ENCODE measurements at places on chromosomes 6 and 20.

GRCh38 chr6:68634726-68635411 is at the start of gene ADGRB3:
TSS of gene ADGRB3 (plus strand) at chr6:68635282. CDS start at chr6:68638676, 3,394 bp downstream.
- no peak for DNase-seq

- no peak for DNase-seq
Measured at GRCh38 chr20:57559658-57560553, 1.0 kb upstream of the PCK1 start.

- no peak for DNase-seq
Measured at GRCh38 chr20:34904202-34904621, 27.8 kb downstream of the ACSS2 start.

DNA sequence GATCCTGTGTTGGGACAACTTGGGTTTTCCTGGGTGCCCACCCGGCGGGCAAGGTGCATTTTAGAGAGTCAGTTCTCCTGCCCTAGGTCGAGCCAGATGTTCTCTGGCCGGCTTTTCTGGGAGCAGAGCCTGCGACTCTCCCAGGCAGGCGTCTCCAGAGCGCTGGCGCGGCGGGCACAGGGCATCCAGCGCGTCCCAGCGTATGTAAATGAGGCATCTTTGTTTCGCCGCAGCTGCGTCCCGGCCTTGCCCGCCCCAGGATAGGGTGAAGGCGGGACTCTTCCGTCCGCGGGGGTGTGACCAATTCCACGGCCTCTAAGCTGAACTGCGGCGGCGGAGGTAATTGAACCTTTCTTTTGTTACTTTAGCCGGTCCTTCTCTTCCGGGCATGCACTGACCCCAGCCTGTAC is 9.1 kb downstream of the GRIK2 start:
- no peak for DNase-seq

DNA sequence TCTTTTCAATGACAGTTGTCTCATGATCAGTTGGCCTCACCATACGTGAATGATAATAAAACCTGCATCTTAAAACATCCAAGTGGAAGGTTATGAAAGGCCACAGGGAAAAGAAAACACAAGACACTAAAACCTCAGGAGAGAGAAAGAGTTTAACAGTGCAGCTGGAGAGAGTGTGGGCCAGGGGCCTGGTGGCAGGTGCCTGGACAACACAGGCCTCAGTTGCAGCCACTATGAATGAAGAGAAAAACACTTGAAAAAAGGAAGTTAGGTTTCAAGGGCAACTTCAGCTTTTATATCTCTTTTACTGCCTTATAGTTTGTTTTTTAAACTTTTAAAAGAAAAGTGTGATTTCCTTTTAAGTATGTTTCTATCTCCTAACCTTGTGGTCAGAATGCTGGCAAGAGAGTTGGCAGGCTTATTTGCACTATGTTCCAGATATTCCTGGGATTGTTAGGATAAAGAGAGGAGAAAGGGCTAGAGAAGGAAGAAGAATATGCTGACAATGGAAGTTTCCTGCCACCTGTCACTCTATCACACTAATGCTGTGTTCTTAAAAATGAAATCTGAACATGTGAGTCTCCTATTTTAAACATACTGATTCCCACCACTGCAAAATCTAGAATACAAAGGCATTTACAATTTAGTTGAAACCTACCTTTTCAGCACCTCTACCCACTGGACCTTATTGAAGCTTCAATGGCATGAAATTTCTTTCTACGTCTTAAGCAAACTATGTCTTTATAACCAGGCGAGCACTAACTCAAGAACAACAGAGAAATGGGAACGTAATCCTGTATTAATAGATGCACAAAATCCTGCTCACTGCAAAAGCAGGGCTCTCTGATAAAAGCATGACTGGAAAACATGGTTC is 222.4 kb downstream of the CD83 start:
- DNase-seq, result no peak

DNA sequence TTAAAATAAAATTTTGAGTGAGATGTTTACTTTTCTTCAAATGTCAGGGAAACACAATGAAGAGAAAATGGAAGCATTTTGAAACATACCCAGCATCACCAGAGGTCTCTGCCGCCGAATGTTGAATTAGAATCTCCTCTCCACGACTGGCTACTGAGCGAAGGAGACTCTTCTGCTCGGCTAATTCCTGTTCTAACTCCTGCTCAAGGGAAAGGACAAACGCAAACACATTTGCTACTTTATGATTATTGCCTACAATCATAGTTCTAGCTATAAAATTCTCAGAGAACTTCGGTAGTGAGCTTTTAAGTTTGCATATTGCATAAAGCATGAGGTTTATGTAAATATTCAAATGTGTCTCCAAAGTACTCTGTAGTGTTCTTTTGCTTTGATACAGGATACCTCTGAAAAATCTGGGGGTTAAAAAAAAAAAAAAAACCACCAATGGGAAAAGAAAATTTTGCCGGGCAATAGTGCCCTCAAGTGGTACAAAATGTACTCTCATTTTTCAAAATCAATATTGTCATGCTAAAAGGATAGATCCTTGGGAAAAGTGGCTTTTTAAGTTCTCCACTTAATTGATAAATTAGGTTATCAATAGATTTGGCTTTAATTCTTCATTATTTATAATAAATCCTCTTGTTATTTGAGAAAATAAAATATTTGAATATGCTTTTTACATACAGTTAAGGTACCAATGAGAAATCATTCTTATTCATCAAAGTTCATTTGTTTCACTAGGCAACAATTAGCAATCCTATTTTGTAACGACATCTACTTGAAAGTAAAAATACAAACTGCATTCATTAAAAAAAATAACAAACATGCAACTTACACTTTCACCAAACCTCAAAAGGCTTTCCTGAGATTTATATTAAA is 369.0 kb downstream of the SYNE1 start:
- DNase-seq, result peak; percentile 7

- no peak for DNase-seq
Measured at GRCh38 chr6:125867483-125867942, 76.8 kb downstream of the NCOA7 start.

DNA sequence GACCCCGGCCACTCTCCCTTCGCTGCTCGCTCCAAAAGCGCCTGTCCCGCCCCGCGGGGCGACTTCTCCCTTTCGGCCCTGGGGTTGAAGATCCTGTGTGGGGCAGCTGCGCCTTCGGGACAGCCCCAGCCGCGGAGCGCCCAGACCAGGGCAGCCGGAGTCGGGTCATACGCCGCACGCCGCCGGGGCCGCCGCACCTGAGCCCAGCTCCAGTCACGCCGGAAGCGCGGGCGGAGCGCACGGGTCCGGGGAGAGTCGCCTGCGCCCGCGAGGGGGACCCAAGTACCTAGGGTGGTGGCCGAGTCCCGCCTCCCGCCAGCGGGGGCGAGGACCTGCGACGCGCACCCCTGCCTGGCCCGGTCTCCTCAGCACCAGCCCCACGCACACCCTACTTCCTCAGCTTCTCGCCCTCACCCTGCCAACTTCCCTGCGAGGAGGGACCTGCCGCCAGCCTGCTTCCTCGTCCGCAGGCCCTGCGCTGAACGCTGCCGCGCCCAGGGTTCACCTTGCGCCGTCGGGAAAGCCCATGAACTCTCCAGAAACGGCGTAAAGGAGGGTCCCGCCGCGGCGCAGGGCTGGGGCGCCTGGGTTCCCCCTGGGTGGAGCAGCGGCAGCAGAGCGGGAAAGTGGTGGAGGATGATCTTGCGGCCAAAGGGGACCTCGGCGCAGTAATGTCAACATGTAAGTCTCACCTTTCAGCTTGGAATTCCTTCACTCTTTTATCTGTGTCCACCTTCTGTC is at the start of gene ADGRG6:
ADGRG6 (plus strand) TSS at position 357 of the 741 bp plus-strand sequence; CDS start at position 680, 323 bp downstream.
- DNase-seq, result no peak

GRCh38 chr6:105001906-105002305 is 45.0 kb downstream of the LIN28B start:
- no peak for DNase-seq

DNA sequence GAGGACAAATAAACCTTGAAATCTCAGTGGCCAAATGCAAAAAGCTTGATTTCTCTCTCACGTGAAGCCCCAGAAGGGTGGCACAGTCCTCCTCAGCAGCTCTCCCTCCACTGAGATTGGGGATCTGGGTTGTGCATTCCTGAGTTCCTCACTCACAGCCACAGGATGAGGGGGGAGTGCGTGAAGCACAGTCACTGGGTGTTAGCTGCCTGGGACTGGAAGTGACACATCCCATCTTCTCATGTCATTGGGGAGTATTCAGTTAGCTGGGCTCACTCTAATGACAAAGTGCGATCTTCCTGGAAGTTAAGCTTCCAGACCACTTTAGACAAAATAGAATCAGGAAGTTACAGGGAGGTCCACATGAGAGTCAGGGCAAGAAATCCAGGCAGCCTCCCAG is 192.2 kb upstream of the LRFN2 start:
- no peak for DNase-seq

GRCh38 chr20:57941604-57942381 is 232.0 kb upstream of the PMEPA1 start:
- DNase-seq, result no peak

DNA sequence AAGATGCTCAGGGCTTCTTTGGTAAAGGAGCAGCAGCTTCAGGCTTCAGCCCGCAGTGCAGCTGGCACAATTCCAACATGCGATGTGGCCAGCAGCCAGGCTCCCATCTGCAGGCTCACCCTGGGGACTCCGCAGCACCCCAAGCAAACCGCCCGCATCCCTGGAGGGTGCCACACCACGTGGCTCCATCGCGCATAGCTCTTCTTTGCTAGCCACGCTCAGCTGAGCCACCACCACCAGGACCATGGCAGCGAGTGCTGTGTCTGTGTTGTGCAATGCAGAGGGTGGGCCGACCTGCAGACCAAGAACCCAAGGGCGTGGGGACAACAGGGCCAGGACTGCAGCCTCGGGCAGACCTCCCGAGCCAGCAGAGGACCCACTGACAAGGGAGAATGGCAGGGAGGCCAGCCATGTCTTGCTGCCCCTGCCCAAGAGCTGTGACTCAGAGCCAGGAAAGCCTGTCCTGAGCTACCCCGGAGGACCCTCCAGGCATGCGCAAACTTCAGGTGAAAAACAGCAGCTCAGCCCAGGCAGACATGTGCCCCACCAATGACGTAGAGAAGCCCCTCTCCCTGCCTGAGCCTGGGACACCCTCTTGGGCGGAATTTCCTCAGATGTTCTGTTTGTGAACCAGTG is 87.8 kb downstream of the GINS1 start:
- DNase-seq, result no peak

DNA sequence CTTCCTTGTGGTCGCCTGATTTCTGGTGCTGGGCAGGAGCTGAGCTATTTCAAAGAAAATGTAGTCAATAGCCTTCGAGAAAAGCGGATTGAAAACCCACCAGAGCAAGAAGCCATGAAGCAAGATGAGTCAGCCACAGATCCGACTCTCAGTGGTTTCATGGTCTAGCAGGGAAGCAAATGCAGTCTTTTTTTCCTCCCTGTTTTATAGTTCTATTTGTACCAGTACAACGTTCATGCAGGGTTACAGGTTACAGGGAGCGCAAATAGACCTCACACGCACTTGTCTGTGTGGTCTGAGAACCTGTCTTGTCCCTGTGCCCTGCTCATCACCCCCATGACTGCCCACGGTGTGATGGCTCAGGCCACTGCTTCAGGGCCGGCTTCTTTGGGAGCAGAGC is 309.8 kb upstream of the SUPT3H start:
- no peak for DNase-seq

DNA sequence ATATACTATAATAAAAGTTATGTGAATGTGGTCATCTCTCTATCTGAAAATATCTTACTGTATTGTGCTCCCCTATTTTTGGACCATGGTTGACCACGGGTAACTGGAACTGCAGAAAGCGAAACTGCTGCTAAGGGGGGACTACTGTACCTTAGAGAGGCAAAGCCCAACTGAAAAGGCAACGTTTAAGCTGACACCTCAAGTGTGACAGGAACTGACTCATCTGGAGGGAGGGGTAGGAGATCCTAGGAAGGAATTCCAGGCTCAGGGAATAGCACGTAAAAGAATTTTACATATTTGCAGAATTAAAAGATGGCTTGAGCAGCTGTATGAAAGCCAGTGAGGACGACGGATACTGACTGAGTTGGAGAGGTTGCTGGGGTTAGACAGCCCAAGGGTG is 34.8 kb downstream of the ELOVL2 start:
- DNase-seq, result no peak

GRCh38 chr20:2700913-2701620 is 8.5 kb downstream of the EBF4 start:
- DNase-seq, result no peak

DNA sequence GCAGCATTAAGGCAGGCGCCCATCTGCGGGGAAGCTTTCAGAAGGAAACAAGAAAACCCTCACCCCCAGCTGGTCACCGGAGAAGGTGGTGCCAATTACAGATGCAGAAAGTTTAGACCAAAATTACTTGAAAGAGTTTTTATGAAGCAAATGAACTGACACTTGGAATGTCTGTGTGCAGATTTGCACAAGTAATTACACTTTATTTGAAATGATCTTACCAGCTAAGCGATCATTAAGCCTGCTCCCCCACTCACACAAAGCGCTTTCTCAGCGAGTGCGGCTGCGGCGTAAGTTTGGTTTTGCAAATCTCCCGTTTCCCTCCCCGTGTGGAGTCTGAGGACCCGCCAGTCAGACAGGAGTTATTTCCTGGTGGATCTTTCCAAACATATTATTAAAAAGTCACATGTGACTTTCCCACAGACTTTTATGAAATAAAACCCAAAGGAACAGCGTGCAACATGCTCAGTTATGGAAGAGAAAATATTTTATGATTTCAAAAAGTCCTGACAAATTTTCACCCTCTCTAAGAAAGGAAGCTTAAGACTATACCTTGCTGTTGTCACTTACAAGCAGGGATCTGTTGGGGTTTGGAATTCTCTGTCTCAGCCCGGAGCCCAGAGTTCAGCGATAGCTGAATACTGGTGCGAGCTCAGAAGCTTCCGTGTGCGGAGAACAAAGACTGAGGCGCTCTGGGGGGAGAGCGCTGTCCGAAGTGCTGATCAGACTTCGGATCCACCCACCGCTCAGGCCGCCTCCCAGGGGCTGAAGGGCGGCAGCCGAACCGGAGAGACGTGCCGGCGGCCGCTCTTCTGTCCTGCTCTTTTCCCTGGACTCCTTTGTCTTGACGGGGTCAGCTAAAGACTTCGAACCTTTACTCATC is 2.7 kb upstream of the MYT1 start:
- DNase-seq, result no peak

- no peak for DNase-seq
Measured at GRCh38 chr6:162219266-162219665, 508.3 kb downstream of the PRKN start.

DNA sequence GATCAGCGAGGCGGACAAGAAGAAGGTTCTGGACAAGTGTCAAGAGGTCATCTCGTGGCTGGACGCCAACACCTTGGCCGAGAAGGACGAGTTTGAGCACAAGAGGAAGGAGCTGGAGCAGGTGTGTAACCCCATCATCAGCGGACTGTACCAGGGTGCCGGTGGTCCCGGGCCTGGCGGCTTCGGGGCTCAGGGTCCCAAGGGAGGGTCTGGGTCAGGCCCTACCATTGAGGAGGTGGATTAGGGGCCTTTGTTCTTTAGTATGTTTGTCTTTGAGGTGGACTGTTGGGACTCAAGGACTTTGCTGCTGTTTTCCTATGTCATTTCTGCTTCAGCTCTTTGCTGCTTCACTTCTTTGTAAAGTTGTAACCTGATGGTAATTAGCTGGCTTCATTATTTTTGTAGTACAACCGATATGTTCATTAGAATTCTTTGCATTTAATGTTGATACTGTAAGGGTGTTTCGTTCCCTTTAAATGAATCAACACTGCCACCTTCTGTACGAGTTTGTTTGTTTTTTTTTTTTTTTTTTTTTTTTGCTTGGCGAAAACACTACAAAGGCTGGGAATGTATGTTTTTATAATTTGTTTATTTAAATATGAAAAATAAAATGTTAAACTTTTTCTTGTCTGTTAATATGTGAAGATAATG is 2.2 kb downstream of the HSPA1B start:
- no peak for DNase-seq

- DNase-seq, result no peak
Measured at GRCh38 chr6:13044390-13044789, 283.9 kb downstream of the TBC1D7 start.

- no peak for DNase-seq
Measured at GRCh38 chr6:143743301-143744166, 65.8 kb downstream of the PHACTR2 start.

Measured in stimulated activated CD4-positive, alpha-beta T cell treated with anti-CD3 and anti-CD28 coated beads, Interleukin-1b, Interleukin-23, amount 100 ng/mL, for 1 hour (primary cell).